ENCODE measurements at places on chromosomes 3 and 15.
A peak's percentile ranks its signal among the peaks of the same experiment; 100 is the strongest.

DNA sequence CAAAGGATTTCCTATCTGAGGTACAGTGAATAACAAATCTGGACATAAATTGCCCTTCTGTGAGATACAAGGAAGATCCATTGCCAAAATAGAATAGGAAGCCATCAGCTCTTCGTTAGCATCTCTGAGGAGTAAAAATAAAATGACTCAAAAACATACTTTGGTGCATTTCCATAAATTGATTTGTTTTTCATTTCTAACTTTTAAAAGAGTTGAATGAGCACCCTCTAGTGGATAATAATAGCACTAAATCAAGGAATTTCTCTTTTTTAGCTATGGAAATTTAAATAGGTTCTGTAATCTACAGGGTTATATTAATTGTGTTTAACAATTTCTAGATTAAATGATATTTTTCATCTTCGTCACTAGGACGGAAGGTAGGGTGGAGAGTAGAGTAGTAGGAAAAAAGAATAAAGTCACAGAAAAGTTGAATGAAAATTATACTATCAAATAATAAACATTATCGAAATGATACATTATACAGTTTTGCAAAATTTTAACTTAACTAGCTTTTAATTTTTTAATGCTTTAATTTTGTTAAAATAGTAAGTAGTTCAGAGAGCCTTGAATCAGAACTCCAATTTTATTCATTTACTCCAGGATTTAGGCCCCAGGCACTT is 6.4 kb downstream of the NSUN3 start:
- peak; percentile 52 for DNase-seq

DNA sequence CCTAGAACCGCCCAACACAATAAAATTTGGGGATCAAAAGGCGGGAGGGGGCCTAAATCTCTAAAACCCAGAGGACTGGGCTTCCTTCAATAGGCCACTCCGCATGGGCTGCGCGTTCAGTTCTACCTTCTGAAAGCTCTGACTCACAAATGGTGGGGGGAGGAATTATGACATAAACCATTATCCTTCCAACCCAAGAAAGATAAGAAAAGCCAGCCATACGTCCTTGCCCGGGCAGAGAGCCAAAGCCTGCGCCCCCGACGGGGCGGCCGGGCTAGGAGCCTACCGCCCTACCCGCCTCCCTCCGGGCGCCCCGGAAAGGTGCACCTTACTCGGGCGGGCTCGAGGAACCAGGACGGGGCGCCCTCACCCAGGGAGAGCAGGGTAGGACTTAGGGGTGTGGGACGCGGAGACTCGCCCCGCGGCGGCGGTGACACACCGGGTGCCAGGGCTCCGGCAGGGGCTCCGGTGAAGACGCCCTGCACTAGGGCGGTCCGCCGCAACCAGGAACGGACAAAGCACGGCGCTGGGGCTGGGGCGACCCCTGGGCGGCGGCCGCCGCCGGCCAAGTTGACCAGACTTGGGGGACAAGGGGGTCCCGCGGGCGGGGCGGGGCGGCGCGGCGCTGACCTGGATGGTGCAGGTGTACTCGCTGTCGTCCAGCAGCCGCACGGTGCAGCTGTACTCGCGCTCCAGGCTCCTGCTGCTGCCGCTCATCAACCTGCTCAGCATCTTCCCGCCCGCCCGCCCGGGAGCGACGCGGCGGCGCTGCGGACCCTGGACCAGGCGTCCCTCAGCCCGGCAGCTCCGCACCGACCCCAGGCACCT is 534 bp downstream of the FRMD5 start:
- DNase-seq: no peak

DNA sequence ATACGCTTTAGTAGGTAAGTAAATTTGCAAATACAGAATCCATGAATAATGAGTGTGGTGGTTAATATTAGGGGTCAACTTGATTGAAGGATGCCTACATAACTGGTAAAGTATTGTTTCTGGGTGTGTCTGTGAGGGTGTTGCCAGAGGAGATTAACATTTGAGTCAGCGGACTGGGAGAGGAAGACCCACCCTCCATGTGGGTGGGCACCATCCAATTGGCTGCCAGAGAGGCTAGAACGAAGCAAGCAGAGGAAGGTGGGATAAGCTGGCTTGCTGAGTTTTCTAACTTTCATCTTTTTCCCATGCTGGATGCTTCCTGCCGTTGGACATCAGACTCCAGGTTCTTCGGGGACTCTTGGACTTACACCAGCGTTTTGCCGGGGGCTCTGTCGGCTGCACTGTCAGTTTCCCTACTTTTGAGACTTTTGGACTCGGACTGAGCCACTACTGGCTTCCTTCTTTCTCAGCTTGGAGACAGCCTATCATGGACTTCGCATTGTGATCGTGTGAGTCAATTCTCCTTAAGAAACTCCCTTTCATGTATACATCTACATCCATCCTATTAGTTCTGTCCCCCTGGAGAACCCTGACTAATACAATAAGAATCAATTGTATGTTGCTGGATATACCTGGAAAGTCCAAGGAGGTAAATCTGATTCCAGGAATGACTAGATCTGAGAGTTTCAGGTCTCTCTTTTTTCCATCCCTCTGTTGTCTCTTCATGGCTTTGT is 25.8 kb upstream of the NEDD4 start:
- DNase-seq: no peak

DNA sequence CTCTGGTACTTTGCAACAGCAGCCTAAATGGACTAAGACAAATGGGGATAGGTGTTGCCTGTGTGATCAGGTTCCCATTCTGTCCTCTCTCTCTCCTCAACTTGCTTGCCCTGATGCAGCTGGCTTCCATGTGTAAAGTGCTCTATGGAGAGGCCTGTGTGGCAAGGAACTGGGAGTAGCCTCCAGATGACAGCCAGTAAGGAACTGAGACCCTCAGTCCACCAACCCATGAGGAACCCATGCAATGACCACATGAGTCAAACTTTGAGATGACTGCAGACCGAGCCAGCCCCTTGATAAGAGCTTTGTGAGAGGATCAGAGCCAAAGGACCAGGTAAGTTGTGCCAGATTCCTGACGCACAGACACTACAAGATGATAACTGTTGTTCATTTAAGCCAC is 74.6 kb upstream of the ADPGK start:
- no peak for DNase-seq

- no peak for DNase-seq
These were observed 27.3 kb downstream of the CCR3 start for GRCh38 chr3:46269556-46269955.

DNA sequence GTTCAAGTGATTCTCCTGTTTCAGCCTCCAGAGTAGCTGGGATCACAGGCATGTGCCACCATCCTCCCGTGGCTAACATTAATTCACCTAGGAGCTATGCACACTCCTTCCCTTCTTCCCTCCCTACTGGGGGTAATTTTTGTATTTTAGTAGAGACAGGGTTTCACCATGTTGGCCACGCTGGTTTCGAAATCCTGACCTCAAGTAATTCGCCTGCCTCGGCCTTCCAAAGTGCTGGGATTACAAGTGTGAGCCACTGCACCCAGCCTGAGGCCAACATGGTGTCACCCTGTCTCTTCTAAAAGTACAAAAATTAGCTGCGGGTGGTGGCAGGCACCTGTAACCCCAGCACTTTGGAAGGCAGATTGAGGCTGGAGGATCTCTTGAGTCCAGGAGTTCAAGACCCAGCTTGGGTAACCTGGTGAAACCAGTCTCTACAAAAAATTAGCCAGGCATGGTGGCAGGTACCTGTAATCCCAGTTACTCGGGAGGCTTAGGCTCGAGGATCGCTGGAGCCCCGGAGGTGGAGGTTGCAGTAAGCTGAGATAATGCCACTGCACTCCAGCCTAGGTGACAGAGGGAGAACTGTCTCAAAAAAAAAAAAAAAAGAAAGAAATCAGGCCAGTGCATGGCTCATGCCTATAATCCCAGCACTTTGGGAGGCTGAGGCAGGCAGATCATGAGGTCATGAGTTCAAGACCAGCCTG is 6.1 kb downstream of the RNU5B-1 start:
- DNase-seq: no peak

GRCh38 chr15:46270481-46271147 is 635.8 kb downstream of the SQOR start:
- no peak for DNase-seq

DNA sequence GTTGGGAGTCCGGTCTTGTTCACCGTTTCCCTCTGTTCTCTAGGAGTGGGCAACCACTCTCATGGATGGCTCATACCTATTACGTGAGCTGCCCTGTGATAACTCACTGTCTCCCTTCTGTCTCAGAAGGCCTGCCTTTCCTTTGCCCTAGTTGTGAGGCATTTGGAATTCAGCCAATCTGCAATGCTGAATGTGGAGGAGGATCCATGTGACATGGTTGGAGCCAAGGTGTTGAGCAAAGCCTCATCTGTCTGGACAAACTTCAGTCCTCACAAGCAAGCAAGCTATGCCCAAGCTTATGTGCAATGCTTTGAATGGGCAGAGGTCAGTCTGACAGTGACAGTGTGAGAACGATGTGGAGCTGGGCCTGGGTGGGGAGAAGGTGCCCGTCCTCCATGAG is 37.8 kb upstream of the ATP10A start:
- no peak for DNase-seq

DNA sequence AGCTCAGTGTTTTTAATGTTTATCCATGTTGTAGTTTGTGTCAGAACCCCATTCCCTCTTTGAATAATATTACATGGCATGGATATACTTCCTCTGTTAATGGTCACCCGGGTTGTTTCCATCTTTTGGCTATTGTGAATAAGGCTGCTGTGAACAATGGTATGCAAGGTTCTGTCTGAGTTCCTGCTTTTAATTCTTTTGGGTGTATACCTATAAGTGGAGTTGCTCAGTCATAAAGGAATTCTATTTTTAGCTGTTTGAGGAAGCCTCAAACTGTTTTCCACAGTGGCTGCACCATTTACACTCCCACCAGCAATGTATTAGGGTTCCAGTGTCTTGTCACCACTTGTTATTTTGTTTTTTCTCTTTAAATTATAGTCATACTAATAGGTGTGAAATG is 99.6 kb downstream of the SLC25A26 start:
- no peak for DNase-seq

DNA sequence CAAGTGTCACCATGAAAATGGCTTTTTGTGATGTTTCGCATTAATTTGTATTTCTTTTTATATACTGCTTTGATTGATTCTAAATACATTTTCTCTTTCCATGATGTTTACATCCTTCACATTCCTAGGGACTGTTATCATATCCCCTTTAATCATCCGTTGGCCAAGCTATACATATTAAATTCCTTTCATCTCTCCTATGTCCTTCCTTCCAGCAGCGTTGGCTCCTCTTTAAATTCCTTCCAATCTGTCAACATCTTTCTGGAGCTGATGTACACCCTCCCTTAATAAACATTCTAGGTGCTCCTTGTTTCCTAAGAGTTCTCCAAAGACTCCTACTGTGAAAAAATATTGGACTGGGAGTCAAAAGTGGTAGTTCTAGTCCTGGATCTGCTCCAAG is 87.8 kb downstream of the IGF2BP2 start:
- no peak for DNase-seq

DNA sequence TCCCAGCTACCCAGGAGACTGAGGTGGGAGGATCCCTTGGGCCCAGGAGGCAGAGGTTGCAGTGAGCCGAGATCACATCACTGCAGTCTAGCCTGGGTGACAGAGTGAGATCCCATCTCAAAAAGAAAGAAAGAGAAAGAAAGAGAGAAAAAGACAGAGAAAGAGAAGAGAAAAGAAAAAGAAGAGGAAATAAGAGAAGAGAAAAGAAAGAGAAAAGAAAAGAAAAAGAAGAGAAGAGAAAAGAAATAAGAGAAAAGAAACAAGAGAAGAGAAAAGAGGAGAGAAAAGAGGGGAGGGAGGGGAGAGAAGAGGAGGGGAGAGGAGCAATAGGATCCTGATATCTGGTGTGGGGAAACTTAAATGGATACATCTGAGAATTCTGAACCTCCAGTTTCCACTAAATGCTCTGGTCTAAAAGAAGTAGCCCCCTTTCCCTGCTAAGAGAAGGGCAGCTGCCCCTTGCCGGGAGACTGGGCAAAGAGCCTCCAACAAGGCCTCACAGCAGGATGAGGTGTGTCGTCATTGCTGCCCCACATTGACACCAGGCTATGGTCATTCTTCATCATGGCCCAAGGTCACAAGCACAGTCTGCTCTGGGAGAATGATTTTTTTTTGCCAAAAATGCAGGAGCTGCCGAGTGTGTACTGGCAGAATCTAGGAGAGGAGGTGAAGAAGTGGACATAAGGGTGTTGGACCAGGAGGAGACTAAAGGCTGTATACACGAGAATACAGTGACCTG is 21.1 kb upstream of the COMMD4 start:
- no peak for DNase-seq

- DNase-seq: peak; percentile 2
These were observed 108.3 kb downstream of the VPS13C start for GRCh38 chr15:61951949-61952348.

Data from muscle of back (tissue), 13 donors.